ENCODE measurements at places on chromosomes 1 and 21.

- no peak for DNase-seq
Observed at GRCh38 chr21:46212721-46213484, 15.7 kb downstream of the LSS start.

- no peak for DNase-seq
Observed at GRCh38 chr1:241470908-241471590, 48.5 kb downstream of the FH start.

DNA sequence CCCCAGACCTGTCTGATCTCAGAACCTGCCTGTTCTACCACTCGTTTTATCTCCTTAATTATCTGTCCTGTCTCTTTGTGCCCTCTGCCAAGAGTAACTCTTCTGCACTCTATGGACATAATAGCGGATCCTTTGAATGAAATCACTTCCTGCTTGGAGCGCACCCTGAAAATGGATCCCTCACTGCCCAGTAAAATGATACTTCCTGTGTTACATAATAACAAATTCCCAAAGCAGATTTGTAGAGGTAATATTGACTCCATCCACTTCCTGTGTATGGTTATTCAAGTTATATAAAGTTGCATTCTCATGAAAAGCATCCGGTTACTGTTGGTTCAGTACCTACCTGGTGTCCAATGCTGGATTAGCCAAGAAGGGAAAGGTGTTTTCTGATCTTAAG, 246.0 kb downstream of the TRABD2B start:
- DNase-seq = no peak

GRCh38 chr1:99645203-99645602, 710 bp upstream of the PALMD start:
- no peak for DNase-seq

GRCh38 chr1:117609471-117609911, 3.6 kb downstream of the TENT5C start:
- no peak for DNase-seq

- DNase-seq = peak; percentile 58
Observed at GRCh38 chr1:42957880-42958487, 684 bp downstream of the SLC2A1 start.
